ENCODE measurements at places on chromosomes 7 and 10. TPM values are rescaled to one million over a fixed set of nuclear protein-coding genes. Genes with fewer than 3 reads are reported as not detected.
A peak's percentile ranks its signal among the peaks of the same experiment; 100 is the strongest.

AGBL3 gene
- total RNA-seq = 1.4 TPM

- no peak for DNase-seq
These were observed 218.8 kb downstream of the AUTS2 start for GRCh38 chr7:69817121-69817520.

C10orf143 gene
- 2.6 TPM for total RNA-seq

- DNase-seq = no peak
These were observed 11.2 kb downstream of the C10orf120 start for GRCh38 chr10:122688293-122688989.

- peak; percentile 82 for DNase-seq
These were observed 817 bp downstream of the MLLT10 start for GRCh38 chr10:21534604-21535493.

PHYHIPL gene
- 0.19 TPM for total RNA-seq

GRCh38 chr7:25037325-25037724 lies 57.3 kb upstream of the OSBPL3 start:
- DNase-seq = no peak

GRCh38 chr7:45223728-45224630 lies 66.4 kb downstream of the RAMP3 start:
- DNase-seq = no peak

DNA sequence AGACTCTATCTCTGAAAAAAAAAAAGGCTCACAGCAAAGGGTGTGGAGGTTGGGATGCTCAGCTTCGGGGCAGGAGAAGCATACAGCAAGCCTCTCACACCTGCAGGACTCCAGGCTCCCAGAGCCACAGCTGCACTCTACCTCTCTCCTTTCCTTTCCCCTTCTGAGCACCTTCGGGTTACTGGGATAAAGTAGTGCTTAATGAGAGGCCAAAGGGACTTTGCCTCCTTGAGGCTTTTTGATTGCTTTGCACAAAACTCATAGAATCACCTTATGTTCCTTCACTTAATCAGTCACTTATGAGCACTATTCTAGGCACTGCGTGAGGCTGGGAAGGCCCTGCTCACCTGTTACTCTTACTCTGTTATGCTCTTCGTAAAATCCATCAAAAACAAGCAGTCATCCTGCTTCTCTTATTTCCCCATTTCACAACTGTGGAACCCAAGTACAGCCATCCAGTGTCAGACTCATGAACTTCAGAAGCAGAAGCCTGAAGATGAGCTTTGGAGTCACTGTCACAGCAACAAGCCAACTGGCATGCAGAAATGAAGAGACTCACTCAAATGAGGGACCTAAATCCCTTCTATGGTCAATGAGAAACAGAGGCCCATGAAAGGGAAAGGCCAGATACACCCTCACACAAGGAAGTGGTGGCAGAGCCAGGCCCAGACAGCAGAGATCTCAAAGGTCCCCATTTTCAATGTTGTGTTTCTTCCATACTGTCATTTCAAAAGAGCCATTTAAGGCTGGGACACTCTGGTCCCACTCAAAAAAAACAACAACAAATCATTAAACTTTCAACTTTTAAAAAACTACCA lies 205.4 kb downstream of the KCNMA1 start:
- no peak for DNase-seq

- no peak for DNase-seq
These were observed 222.1 kb upstream of the SHH start for GRCh38 chr7:156034397-156034796.

ARMS2 gene
- 0.92 TPM for total RNA-seq

GRCh38 chr7:113996405-113996804 lies 77.6 kb upstream of the PPP1R3A start:
- no peak for DNase-seq

DNA sequence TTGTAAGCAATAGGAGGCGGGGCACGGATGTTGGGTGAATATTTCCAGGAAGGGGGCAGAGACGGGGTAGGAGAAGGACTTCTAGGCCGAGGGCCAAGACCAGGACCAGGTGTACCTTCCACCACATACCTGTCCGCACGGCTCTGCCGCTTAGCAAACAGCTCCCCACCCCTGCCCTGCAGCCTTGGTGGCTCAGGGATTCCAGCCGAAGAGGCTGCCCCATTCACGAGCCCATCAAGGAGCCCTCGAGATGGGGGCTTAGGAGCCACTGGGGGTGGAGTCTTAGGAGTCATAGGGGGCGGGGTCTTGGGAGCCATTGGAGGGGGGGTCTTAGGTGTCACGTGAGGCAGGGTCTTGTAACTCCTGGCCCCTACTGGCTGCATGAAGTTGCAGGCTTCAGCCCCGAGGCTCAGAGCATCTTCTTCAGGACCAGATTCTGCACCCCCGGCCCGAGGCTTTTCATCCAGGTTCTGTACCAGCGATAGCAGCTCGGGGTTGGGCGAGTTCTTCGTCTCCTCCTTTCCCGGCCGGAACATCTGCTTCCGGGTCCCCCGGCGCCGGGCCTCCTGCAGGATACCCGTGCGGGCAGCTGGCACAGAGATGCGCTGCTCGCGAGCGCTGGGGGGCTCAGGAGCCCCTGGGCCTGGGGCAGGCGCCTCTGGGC lies 6.1 kb upstream of the MYOZ1 start:
- DNase-seq = no peak

MSANTD7 gene
- total RNA-seq = 6.0 TPM

- DNase-seq = no peak
These were observed 19.1 kb upstream of the OGDHL start for GRCh38 chr10:49781247-49781646.

CDNF gene
- total RNA-seq = 2.3 TPM

TRPV5 gene
- not detected for total RNA-seq

DNA sequence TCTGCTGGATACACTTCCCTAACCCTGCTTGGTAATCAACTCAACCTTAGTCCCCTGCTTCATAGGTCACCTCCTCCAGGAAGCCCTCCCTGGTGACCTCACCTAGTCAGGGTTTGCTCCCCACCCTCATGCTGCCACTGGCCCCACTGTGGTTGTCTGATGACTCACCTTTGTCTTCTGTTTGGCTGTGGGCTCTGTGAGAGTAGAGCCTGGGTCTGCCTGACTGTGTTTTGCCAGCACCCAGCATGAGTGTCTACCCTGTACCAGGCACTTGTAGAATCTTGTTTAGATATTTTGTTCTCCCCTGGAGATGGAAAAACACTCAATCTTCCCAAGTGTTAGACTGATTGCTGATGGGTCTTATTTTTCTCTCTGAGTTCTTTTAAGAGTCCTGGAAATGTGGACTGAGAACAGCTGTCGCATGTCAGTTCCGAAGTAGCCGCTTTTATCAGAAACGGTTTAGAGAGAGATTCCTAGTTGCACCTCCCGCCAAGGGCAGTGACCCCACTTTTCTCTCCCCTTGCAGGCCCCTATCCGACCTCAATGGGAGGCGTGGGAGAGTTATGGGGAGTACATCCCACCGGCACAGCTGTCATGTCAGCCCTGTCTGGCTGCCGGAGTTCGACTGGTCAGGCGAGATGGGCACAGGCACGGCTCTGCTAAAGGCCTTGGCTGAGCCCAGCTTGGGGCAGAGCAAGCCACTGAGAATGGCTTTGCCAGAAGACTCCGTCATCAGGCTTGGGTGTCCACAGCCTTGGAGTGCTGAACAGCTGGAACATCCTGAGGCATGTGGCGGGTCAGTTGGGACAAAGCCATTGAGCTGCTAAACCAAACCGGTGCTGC lies 134.3 kb downstream of the GRK5 start:
- no peak for DNase-seq

- DNase-seq = no peak
These were observed 15.8 kb downstream of the TSPAN33 start for GRCh38 chr7:129160161-129160905.

VIPR2 gene
- total RNA-seq = 23.2 TPM

- DNase-seq = no peak
These were observed 49.9 kb downstream of the TRIM24 start for GRCh38 chr7:138510003-138510402.

- no peak for DNase-seq
These were observed 114.0 kb upstream of the CNTNAP2 start for GRCh38 chr7:146002431-146003078.

PON3 gene
- 0.54 TPM for total RNA-seq

GRCh38 chr7:83210479-83210878 lies 47.8 kb upstream of the PCLO start:
- DNase-seq = no peak

GRCh38 chr10:17779784-17780183 lies 27.8 kb downstream of the TMEM236 start:
- DNase-seq = no peak

GRCh38 chr10:102763037-102763607 lies 19.4 kb downstream of the WBP1L start:
- DNase-seq = no peak

GRCh38 chr10:30736685-30737232 lies 107.2 kb upstream of the LYZL2 start:
- no peak for DNase-seq

All from cardiac septum (tissue), 1 donor.